ENCODE measurements at places on chromosomes 2 and 18.

GRCh38 chr2:163802284-163802683 is 66.5 kb upstream of the FIGN start:
- DNase-seq: no peak

DNA sequence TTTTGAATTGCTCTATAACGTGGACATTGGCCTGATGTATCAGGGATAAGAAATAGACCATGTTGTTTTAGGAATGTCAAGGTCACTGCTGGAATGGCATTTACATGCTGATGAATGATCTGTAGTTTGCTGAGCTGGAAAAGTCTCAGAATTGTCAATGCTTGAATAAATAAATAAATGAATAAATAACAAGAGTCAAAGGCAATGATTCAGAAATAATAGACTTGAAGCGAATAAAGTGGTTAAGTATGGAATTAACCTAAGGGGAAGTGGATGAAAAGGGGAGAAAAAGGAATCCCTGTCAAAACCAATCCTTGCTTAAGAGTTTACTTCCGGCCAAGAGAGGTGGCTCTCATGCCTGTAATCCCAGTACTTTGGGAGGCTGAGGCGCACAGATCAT is 1620.0 kb downstream of the SUCLG1 start:
- no peak for DNase-seq

DNA sequence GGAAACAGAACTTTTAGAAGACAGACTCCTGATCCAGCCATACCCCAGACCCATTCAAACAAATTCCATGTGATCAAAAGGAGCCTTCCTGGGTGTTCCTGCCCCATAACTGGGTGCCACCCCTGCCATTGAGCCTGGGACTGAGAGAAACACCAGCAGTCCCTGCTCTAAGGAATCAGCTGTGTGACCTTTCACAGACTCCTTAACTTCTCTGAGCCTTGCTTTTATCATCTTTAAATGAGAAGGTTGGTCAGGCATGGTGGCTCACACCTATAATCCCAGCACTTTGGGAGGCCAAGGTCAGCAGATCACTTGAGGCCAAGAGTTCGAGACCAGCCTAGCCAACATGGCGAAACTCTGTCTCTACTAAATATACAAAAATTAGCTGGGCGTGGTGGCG is 20.6 kb downstream of the CIDEA start:
- no peak for DNase-seq

- no peak for DNase-seq
Observed at GRCh38 chr2:193796847-193797246, 1602.1 kb upstream of the TMEFF2 start.

- DNase-seq: no peak
Observed at GRCh38 chr2:241913703-241914102, 44.2 kb downstream of the RTP5 start.

- no peak for DNase-seq
Observed at GRCh38 chr2:147808520-147808919, 36.3 kb upstream of the ACVR2A start.

- DNase-seq: no peak
Observed at GRCh38 chr2:85278361-85278760, 49.4 kb downstream of the TGOLN2 start.

DNA sequence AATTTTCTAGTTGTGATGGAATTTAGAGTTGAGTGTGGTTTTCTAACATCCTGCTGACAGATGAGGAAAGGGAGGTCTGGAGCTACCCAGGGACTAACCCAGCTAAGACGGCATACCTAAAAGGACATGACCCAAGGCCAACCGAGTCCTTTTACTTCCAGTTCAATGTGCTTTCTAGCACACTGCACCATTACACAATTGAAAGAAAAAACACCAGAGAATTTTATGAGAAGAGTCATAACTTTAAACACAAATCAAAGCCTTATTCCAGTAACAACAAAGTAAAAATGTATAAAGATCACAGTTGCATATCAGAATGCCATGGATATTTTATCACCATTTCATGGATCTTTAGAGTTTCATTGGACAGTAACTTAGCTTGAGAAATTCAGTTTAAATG is 480.3 kb downstream of the MEIS1 start:
- no peak for DNase-seq

GRCh38 chr2:232322560-232323327 is 55.8 kb upstream of the ALPP start:
- no peak for DNase-seq

DNA sequence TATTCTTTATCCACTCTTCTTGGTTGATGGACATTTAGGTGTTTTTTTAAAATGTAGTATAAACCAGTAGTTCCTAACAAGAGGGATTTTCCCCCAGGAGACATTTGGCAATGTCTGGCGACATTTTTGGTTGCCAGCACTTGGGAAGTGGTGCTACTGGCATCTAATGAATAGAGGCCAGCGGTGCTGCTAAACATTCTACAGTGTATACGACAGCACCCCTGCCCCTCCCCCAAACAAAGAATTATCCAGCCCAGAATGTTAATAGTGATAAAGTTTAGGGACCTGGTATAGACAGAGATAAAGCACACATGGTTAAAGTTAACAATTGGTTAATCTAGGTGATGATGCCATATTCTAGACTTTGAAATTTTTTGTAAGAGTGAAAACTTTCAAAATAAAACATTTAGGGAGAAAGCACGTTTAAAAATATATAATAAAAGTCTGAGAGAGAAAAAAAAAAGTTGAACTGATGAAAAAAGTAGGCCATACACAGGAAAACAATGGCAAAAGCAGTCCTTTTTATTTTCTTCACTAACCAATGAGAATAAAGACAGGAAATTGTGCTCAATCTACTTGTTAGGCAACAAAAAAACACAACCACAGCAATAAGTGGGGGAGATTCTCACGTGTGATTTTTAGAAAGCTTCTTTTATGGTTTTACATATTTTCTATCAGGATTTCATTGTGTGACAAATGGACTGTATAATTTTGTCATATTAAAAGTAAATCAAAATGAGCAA is 14.8 kb downstream of the FBXO48 start:
- no peak for DNase-seq
